ENCODE measurements at places on chromosomes 5 and 9.
A peak's percentile ranks its signal among the peaks of the same experiment; 100 is the strongest.

GRCh38 chr9:72477930-72478518 lies 43.4 kb upstream of the TMC1 start:
- no peak for DNase-seq

DNA sequence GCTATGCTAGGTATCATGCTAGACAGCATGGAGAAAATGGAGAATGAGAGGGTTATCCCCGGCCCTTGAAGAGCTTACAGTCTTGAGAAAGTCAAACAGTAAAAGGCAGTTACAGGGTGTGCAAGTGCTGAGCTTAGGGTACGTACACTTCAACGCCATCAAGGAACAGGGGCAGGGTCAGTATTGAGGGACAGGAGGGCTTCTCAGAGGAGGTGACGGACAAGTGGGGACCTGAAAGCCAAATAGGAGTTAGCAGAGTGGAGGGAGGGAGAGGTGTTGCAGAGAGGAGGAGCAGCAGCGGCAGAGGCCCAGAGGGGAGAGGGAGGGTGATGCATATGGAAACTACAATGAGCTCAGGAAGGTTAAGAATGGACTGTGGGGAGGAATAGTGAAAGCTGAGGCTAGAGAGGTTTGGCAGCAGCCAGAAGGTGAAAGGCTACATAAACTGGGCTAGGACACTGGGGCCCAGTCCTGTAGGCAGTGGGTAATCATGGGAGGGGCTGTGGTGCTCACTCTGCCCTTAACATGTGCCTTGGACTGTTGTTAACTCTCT lies 88.0 kb downstream of the NRG2 start:
- no peak for DNase-seq

DNA sequence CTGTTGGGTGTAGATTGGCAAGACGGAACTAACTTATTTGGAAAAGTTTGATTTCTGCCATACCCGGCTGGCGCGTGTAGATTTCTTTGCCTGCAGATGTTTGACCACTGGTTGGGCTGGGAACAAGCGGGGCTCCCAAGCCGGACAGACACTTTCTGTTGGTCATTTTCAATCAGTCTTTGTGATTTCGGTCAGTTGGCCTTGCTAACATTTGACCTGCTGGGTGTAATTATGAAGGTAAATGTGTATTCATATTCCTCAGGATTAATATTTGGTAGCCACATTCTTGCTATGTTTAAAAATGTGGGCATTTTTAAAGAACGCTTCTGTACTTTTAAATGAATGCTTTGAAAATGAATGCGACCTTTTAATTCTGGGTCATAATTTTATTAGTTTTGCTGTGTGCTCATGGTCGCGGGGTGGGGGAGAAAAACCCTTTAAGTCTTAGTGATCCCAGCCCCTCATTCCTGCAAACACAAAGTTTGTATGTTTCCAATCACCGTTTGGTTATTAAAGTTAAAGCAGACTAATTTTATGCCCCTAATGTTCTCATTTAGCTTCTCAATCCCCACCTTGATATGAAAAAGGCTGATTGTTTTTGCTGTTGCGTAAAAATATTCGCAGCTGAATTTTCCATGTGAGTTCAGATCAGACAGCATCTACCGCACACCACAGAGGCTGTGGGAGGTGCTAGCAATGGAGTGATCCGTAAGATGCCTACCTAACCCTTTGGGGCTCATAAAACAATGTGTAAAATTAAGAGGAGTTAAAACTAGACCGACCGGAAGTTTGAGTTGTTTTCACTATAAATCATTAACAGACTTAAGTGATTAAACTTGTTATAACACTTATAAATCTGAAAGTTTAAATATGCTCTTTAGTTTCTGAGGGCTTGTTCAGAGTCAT lies 1.5 kb downstream of the RASGRF2 start:
- peak; percentile 60 for DNase-seq

DNA sequence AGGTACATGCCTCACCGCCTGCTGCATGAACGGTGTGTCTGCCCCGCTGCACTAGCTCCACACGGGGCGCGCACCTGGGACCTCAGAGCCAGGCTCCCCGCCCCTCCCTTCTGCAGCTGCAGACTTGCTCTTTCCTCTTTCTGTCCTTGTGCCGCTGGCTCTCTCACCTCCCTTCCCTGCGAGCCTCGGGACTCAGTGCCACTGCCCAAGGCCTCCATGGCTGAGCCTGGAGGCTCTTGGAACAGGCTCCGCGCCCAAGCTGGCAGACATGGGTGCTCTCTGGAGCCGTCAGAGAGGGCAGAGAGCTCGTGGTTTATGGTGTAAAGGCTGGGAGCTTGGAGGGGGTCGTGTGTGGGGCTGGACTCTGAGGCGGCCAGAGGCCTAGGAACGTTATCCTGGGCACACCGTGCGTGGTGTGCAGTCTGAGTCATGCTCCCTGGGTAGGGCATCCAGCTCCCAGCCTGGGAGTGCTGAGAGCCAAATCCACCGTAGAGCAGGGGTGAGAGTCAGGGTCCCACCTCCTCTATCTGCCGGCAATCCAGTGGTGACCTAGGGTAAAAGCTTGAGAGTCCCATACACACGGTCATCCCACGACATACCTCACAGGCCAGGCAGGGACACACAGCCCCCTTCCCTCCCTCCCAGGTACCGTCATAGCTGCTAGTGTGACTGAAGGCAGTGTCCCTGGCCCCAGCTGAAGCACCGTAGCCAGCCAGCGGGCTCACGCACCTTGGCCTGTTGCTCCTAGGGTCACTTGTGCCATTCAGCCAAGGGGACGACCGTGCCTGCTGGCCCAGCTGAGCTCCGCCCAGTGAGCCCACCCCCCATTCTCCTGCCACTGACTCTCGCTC lies 22.4 kb downstream of the GOLGA2 start:
- DNase-seq: peak; percentile 44

DNA sequence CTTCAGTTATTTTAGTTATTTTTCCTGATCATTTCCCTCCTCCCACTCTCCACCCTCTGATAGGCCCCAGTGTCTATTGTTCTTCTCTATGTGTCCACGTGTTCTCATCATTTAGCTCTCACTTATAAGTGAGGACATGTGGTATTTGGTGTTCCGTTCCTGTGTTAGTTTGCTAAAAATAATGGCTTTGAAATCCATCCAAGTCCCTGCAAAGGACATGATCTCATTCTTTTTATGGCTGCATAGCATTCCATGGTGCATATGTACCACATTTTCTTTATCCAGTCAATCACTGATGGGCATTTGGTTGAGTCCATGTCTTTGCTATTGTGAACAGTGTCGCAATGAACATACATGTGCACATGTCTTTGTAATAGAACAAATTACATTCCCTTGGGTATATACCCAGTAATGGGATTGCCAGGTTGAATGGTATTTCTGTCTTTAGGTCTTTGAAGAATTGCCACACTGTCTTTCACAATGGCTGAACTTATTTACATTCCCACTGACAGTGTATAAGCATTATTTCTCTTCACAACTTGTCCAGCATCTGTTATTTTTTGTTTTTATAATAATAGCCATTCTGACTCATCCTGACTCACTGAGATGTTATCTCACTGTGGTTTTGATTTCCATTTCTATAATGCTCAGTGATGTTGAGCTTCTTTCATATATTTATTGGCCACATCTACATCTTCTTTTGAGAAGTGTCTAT lies 17.2 kb upstream of the DIRAS2 start:
- DNase-seq: no peak

- DNase-seq: no peak
Measured at GRCh38 chr5:141947316-141947715, 10.7 kb downstream of the PCDH12 start.

DNA sequence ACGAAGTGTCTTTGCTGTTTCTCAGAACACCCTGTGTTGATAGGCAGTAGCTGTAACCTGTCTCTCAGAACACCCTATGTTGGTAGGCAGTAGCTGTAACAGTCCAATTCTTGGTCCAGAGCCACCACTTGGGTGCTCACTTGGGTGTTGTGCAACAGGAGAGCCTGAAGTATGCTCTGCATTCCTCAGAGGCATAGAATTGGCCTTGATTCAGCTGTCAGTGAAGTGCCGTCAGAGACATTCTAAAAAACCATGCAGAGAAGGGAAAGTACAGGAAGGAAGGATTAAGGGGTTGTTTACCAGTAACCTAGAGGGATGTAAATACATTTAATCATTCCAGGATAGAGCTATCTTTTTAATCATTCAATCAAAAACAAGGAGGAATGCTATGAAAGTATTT lies 231.2 kb downstream of the ARRDC3 start:
- no peak for DNase-seq

DNA sequence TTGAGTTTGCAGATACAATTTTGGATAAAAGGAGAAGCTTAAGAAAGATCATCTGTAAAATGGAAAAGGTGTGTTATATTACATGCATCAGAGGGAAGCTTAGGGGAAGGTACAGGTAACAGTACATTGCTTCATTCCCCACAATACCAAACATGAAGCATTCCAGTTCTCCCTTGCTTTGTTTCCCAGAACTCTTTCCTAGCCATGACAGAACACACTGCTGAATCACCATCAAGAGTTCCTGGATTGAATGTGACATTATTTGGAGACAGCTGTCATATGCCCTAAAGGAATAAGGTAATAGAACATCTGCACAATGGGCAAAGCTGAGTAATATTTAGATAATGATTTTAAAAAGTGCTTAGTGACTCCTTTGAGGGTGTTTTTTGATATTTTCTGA lies 303.5 kb upstream of the ST8SIA4 start:
- no peak for DNase-seq

DNA sequence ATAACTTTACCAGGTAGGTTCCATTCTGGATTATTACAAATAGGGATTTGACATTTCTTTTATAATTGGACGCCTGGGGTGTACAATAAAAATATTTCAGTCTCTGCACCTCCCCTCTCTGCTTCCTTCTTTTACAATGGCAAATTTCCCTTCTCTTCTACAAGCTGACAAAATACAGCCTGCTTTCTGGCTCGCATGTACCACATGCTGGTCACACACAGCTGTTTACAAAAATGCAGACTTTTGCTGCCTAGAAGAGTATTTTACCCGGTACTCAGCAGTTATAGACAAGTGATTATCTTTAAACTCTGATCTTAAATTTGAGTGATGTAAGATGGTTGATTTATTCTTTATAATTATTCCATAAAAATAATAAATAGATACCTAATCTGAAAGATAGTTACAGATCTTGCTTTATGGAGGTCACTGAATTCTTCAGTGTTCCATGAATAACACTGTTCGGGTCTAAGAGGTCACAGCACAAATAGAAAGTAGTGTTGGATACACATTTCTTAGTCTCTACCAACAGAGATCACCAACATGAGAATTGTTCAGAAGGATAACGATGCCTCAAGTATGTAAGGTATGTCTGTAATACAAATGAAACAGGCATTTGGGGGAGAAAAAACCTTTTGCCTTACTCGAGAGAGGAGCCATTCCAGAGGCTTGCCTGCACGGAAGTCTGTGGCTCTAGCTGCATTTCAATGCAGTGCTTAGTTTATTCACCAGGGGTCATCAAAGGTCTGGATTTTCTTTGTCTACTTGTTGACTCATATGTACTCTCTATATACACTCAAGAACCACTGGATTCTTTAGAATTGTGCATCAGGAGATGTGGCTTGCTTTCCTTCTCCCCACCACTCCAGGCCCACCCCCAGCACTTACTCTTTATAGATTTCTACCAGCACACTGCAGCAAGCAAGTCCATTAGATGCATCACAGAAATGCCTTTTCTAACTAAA lies 206.6 kb upstream of the RFX3 start:
- DNase-seq: no peak

DNA sequence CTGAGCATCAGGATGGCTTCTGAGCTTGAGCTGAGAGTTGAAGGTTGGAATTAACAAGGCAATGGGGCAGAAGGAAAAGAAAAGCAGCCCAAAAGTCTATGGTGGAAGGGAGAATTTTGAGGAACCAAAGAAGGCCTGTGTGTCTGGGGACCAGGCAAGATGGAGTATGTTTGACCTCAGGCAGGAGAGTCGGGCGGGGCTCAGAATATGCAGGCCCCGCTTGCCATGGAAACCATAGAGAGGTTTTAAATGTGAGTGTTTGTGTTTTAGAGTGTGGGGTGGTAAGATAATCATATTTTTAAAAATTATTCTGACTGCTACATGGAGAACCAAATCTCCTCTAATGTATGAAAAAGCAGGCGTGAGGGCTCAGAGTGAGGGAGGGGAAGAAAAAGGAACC lies 174.0 kb upstream of the PPP2R2B start:
- no peak for DNase-seq

- DNase-seq: no peak
Measured at GRCh38 chr9:134028575-134029247, 3.4 kb downstream of the BRD3OS start.

GRCh38 chr9:4549751-4550295 lies 59.6 kb downstream of the SLC1A1 start:
- no peak for DNase-seq

DNA sequence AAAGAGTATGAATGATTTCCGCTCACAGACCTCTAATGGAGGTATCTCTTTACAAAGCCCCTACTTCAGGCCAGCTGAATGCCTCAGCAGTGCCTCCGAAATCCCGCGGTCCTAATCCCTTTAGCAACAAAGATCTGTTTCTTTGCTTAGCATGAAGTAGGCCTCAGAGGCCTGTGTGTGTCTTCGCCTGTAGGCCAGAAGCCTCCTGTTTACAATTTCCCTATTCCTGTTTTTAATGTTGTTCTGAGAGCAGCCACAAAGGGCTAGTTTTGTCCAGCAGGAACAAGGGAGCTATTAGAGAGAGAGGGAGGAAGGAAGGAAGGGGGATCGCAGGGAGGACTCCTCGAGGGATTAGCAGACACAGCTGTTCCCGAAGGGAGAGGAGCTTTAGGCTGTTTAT lies 166.4 kb upstream of the SPRY4 start:
- DNase-seq: no peak

DNA sequence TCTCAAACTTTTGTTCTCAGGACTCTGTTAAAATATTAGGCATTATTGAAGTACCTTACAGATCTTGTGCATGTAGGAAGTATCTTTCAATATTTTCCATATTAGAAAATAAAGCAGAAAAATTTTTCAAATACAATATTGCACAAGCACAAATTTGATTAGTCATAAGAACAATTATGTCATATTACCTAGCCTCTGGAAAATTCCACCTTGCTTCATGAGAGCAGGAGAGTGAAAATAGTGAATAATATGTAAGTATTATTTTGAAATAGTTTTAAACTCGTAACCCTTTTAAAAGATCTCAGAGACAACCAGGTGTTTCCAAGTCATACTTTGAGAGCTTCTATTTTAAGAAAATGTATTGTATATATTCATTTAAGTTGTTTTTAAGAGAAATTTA lies 1672.9 kb upstream of the ACO1 start:
- no peak for DNase-seq

- DNase-seq: no peak
Measured at GRCh38 chr9:36154331-36154952, 14.7 kb upstream of the CCIN start.

DNA sequence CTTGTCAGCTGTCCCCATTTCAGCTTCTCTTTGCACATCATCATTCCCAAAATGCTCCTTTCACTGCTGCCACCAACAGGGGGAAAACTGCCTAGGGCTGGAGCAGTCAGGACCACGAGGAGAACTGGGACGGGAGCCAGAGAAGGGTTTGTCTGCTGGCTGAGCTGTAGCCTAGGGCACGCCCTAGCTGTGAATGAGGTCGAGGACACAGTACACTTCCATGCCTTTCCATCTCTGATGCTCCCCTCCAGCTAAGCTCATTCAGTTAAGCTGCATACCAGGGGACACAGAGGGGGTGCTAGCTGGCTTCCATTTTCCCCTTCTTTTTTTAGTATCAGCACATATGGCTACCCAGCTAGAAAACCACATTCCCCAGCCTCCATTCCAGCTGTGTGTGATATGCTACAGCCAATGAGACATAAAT lies 64.7 kb downstream of the STK10 start:
- DNase-seq: no peak

- DNase-seq: no peak
Measured at GRCh38 chr5:83354958-83355357, 116.6 kb upstream of the VCAN start.

Measured in Peyer's patch (tissue), 4 donors.